IPS DF 6.9 (cell line): ENCODE measurements at places on chromosomes 2 and 18.

DNA sequence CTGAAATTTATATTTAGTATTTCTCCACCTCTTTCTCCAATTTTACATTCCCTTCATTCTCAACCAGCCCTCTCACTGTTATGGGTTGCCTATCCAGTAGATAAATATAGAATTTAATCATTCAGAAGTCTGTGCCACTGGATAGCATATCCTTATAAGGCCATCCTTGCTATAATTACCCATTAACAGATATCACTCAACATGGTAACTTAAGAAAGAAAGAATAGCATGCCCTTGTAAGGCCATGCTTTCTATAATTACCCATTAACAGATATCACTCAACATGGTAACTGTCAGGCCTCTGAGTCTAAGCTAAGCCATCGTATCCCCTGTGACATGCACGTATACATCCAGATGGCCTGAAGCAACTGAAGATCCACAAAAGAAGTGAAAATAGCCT is 1137.4 kb upstream of the FAM98A start:
- DNase-seq: no peak

DNA sequence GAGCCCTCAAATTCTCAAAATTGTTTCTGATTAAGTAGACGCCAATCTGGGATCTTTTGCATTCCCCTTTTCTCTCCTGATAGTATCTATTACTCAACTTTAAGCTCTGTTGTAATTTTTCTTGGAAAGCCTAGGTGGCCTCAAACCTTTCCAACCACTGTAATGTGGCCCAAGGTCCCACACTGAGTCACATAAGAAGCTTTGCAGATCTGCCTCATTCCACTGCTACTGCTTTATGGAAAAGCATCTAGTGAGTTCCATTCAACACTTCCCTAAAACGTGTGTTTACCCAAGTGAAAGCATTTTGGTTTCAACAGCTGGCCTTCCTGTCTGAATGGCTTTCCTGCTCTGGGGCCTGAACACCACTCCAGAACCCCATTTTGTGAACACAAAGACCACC is 493.6 kb upstream of the SPHKAP start:
- no peak for DNase-seq

DNA sequence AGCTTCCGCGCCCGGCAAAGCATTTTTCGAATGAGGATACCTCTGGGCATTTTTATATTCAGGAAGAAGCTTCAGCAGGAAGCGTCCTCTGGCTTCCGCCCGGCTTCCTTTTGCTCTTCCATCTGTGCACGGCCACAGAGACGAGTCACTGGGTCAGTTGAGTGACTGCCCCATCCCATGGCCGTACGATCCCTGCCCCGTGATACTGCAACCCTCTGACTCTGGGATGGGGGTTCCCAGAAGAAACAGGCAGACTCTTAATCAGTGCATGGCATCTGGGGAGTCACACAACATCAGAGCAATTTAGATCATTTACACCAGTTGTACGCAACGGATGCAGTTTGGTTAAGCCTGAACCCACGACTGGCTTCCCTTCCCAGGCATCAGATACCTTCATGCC is 40.9 kb downstream of the SLC4A3 start:
- no peak for DNase-seq

DNA sequence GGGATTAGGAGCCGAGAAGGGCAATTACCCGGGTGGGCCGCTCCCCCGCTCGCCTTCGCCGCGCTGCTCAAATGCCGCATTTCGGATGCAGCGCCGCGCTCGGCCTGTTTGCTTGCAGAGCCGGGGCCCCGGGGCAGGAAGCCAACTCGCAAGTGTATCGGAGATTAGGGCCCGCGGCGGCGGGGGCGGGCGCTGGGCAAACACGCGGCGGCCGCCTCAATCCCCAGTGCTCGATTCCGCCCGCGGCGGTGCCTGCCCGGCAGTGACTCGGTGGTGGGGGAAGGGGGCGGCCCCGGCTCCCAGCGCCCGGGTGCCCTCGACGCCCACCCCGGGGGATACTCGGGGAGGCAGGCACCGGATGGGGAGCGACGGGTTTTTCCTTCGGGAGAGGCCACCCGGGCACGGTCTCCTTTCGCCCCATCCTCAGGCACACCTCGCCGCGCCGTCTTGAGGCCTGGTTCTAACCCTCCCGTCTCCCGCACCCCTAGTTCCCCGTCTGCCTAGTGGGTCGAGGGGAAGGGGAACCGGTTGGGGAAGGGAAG is 26.6 kb upstream of the NOTO start:
- DNase-seq: no peak

DNA sequence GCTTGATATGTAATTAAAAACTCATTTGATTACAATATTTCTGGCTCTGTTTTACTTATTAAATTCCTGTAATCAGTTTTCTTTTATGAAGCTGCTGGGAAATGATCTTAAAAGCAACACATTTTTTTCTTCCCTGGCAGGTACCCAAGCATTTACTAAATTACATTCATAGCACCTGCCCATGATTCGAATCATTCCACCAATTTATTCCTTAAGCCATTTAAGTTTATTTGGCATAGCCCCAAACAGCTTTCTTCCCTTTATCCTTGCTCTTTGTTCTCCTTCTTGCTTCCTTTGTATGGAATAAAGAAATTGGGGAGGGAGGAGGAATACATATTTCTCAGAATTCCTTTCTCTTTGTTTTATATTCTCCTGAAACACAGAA is 241.3 kb downstream of the AGPS start:
- DNase-seq: no peak

DNA sequence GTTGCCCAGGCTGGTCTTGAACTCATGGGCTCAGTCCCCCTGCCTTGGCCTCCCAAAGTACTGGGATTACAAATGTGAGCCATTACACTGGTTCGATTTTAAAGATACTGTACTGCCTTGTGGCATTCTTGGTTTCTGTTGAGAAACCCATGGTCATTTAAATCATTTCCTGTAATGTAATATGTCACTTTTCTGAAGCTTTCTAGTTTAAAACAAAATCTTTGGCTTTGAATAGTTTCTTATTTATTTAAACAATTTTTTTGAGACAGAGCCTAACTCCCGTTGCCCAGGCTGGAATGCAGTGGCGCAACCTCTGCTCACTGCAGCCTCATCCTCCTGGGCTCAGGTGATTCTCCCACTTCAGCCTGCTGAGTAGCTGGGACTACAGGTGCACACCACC is 8.9 kb downstream of the ZNF512 start:
- no peak for DNase-seq

- DNase-seq: no peak
These were observed 58.2 kb downstream of the FSIP2 start for GRCh38 chr2:185796758-185797157.

- no peak for DNase-seq
These were observed 322.0 kb downstream of the RND3 start for GRCh38 chr2:150165442-150165841.

DNA sequence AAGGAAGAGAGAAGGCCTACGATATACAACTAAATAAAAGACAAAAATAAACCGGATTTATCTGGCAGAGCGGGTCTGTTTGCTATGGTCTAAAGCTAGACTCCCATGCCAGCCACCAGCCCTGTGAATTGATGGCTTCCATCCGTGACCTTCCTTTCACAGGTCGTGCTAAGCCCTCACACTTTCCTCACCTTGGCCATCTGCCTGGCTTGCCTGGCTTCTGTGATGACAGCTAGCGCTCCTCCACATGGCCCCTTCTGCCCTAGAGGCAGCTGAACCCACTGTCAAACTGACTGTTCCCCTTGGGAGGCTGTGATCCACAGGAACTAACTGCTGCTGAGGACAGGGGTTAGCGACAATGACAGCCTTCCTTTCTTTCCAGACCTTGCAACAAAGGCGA is 32.5 kb downstream of the GAREM1 start:
- DNase-seq: no peak

DNA sequence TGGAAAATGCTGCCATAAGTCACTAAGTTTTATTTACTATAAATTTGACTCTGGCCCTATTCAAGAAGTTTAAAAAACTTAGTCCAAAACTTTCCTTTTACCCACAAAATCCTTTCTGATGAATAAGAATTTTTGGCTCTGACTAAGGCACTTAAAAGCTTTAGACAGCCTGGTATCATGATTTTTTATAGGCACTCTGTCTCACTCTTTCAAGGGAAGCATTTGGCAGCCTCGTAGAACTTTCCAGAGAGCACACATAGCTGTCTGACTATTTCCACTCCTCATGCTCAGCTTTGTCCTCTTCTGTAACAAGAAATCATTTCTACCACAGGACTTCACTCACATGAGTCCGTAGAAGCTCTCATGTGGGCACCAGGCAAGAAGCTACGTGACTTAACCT is 32.3 kb upstream of the XDH start:
- no peak for DNase-seq

- DNase-seq: no peak
These were observed 267.7 kb downstream of the PRKCE start for GRCh38 chr2:45919160-45919650.

- DNase-seq: no peak
These were observed 52.3 kb upstream of the ITGB6 start for GRCh38 chr2:160252278-160252887.

GRCh38 chr2:118098307-118099030 is 10.2 kb downstream of the INSIG2 start:
- no peak for DNase-seq

GRCh38 chr2:98399140-98399539 is 45.5 kb upstream of the INPP4A start:
- no peak for DNase-seq

DNA sequence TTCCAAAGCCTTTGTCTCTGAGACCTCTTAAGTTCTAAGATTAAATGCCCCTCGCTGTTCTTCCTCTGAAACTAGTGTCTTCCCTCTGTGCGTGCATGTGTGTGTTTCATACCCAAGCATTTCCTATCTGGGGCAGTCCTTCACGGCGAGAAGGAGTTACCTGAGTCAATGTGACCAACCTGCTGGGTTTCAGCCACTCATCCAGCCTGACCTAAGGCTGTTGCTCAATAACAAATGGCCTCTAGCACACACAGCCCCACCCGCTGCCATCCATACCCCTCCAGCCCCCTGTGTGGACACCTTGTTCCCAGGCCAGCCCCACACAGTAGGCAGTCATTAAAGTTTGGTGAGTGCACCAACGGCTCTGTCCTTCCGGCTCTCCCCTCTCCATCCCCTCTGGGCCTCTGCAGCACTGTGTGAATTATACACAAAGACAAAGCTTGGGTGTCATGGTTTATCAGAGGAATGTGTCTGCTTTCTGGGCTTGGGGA is 53.8 kb upstream of the FOSL2 start:
- DNase-seq: no peak

- no peak for DNase-seq
These were observed 68.3 kb downstream of the TNS1 start for GRCh38 chr2:217934321-217935131.

DNA sequence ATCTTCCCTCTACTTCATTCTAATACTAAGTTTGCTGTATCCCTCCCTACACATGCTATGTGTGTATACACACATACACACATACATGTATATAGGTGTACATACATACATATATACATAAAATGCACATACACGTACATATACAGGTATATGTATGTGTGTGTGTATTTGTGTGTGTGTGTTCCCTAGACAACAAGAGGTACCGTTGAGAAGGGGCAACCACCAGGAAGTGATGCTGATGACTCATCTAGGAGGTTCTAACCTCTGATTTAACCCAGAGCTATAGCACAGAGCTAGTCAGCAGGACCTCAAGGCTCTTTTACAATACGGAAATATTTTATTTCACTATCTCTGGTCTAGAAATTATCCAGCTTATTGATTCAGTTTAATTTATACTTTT is 139.2 kb downstream of the LAMA3 start:
- no peak for DNase-seq

GRCh38 chr2:46350029-46350689 is 53.0 kb downstream of the EPAS1 start:
- DNase-seq: no peak

GRCh38 chr18:59264121-59264571 is 9.1 kb downstream of the RAX start:
- no peak for DNase-seq

DNA sequence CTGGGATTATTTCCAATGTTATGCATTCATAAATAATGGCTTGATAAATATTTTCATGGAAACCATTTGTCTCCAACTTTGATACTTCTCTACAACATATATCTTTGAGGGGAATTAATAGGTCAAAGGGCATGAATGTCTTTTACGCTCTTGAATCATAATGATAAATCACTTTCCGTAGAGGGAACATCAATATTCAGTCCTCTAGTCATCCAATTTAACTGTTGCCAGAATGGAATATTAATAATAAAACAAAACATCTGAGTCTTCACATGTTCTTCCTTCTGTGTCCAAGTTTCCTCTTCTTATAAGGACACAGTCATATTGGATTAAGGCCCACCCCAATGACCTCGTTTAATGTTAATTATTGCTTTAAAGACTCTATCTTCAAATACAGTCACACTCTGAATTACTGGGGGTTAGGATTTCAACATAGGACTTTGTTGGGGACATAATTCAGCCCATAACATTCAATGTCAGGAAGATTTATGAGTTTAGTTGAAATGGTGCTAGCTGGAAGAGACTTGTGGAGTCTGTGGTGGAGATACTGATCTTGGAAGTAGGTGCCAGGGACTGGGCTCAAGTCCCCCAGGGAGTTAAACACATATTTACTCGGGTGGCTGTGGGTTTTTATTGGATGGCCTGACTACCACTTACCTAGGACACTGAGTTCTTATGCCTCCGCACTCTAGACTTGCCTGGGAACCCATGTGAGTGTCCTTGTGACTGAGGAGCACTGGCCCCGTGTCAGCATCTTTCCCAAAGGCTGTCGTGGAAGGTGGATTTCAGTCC is 85.0 kb upstream of the SEC11C start:
- DNase-seq: no peak

DNA sequence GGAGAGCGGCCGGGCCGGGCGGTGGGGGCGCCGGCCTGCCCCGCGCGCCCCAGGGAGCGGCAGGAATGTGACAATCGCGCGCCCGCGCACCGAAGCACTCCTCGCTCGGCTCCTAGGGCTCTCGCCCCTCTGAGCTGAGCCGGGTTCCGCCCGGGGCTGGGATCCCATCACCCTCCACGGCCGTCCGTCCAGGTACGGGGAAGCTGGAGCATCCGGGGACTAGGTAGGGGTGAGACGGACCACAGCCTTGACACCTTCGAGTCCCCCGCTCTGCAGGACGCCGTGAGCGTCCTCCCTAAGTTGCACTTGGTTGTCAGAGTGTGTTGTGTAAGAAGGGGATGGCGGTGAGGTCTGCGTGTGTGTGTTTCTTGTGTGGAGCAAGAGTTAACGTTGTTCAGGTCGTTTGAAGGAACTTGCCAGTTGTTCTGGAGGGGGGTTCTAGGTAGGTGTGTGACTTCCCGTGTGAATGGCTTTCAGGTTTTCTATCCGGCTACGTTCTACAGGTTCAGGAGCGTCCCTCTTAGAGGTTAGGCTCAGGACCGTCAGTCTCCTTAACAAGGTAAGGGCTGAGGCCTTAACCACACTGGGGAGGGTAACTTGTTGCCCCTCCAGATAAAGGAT is 393 bp downstream of the IL1R1 start:
- no peak for DNase-seq

- DNase-seq: no peak
These were observed at the start of gene KLF11 for GRCh38 chr2:10043256-10043905. Gene KLF11 (plus strand): TSS chr2:10043550. CDS start chr2:10043717, 167 bp downstream.

DNA sequence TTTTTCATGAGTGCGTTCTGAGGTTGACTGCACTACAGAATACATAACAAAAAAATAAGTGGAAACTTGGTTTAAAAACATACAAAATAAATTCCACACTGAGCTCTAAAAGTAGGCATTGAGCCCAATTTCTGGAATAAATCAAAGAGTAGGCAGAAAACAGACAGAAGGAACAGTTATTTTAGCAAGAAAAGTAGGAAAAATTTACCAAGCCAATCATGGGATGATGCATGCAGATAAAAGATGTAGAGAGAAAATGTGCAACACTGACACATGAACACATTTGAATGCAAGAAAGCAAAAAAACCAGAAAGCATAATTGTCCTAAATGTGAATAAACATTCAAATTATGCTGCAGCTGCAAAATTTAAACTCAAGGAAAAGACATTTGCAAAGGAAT is 308.3 kb downstream of the DLGAP1 start:
- DNase-seq: no peak

- DNase-seq: no peak
These were observed 71.5 kb downstream of the GREB1L start for GRCh38 chr18:21313576-21313975.
